Prostate gland (tissue), 2 donors: ENCODE measurements at places on chromosomes 13 and 19.

GRCh38 chr19:3210347-3211017 lies 14.0 kb upstream of the CELF5 start:
- no peak for DNase-seq

GRCh38 chr13:95253033-95253432 lies 48.2 kb downstream of the ABCC4 start:
- DNase-seq = no peak

- no peak for DNase-seq
Measured at GRCh38 chr13:49395878-49396380, 47.9 kb downstream of the CAB39L start.

- no peak for DNase-seq
Measured at GRCh38 chr13:72643311-72643989, 84.0 kb downstream of the MZT1 start.

GRCh38 chr13:112903071-112903577 lies 65.9 kb upstream of the MCF2L start:
- no peak for DNase-seq

DNA sequence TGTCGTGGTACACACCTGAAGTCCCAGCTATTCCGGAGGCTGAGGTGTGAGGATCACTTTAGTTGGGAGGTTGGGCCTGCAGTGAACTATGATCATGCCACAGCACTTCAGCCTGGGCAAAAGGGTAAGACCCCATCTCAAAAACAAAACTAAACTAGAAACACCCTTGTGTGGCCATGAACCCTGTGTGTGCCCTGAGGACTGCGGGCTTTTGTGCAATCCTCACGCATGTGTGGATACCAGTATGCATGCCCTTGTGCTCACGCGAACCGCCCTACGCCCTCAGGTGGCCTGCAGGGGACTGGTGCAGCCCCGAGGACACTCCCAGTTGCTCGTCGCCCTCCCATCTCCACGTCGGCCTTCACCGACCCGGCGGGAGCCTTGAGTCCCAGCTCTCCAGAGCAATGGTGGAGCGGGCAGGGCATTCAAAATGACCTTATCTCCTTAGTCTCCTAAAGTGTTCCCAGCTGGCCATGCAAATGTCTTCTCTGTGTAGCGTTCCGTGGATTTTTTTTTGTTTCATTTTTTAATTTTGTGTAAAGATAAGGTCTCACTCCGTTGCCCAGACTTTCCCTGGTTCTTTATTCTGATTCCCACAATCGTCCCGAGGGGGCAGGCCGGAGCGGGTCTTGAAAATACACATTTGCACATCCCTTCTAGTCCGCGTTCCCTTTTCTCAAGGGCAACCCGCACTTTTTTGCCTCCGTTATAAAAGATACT lies 868 bp upstream of the EGLN2 start:
- peak; percentile 49 for DNase-seq

DNA sequence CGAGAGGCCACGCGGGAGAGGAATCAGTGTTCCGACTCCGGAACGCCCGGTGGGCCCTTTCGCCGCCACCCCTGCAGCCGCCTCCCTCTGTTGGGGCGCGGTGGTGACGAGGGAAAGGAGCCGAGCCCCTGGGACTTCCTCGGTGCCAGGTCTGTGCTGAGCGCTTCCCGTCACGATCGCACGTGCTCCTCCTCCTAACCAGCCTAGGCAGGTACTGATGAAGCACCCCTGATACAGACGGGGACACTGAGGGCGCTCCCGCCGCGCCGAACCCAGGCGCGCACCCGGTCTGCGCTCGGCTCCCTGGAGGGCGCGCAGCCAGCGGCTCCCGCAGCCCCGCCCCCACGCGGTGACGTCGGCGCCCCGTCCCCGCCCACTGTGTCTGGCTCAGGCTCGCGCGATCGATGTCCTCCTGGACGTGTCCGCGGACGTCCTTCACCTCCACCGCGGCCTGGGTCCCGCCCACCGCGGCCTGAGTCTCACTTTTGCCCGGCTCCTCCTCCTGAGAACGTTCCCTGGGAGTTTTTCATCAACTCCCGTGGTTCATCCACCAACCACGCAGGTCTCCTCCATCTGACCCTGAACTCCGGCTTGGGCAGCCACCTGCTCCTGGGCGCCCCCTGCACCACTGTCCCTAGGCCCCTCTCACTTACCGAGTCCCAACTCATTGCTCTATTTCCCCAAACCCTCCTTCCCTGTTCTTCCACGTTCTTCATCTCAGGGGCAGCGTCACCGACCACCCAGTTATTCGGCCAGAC lies 2.6 kb upstream of the KLK15 start:
- DNase-seq = peak; percentile 83

DNA sequence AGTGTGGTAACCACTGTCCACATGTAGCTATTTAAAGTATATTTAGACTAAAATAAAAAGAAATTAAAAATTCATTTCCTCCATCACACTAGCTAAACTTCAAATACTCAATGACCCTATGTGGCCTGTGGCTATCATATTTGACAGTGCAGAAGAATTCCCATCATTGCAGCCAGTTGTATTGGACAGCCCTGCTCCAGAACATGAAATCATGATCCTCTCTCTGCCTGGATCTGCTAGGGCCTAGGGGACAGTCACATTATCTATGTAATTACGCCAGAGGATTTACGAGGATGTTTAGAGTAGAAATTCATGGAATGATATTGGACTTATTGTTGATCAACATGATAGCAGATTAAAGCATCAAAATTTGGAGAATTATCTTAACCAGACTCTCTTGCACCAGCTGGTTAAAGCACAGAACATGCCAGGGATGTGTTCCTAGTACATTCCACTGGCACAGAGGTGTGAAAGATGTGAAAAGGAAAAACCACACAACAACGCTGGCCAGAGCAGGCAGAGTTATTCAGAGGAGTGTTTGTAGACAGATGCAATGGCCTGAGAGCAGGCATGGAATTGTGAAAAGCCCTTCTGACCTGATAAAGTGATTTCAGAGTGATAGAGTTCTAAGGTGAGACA lies 108.9 kb upstream of the STARD13 start:
- DNase-seq = no peak

DNA sequence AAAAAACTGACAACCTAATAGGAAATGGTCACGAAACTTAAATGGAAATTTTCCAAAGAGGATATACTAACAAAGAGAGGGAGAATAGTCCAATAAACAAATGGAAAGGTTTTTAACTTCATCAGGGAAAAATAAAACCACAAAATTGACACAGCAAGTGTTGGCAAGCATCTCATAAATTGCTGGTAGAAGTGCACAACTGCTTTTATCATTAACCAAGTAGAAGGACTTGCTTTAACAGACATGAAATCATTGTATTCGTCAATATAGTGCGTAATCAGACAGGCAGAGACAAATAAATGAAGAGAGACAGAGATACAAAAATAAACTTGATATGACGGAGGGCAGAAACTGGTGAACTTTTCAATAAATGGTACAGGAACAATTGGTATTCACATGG lies 7.4 kb downstream of the TGDS start:
- no peak for DNase-seq

DNA sequence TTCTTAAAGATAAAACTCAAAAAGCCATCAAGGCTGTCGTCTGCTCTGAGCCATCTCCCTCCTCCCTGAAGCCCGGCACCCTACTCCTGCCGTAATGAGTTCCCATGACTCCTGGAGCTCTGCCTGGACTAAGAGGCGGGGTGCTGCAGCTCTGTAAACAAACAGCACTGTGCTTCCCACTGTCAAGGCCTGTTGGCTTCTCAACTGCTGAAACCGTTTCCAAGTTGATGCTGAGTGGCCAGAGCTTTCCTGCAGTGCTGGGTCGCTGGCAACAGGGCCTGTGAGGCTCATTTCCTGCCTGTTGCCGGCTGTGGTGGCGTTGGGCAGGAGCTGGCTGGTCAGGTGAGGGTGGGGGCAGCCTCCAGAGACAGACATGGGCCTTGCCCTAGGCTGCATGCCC lies 26.7 kb upstream of the ISYNA1 start:
- peak; percentile 94 for DNase-seq

- no peak for DNase-seq
Measured at GRCh38 chr13:40662866-40663265, 3.6 kb downstream of the FOXO1 start.

DNA sequence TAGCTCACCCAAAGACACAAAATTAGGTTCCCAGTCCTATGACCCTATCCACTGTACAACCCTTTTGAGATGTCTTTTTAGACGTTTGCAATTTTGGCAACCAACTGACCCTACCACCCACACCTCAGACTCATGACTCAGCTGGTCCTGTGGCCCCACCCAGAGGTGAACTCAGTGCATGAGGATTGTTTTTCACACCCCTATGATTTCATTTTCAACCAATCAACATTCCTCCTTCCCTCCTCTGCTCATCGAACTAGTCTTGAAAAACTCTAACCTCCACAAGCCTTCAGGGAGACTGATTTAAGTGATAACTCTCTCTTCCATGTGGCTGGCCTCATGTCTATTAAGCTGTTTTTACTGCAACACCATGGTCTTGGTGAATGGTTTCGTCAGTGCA lies 350.7 kb downstream of the UQCRFS1 start:
- no peak for DNase-seq

- peak; percentile 59 for DNase-seq
Measured at GRCh38 chr13:79485014-79485811, 4.3 kb downstream of the NDFIP2 start.
